Left lobe of liver (tissue), 2 donors: ENCODE measurements at places on chromosomes 7 and 10. TPM values are rescaled to one million over a fixed set of nuclear protein-coding genes. Genes with fewer than 3 reads are reported as not detected.

DNA sequence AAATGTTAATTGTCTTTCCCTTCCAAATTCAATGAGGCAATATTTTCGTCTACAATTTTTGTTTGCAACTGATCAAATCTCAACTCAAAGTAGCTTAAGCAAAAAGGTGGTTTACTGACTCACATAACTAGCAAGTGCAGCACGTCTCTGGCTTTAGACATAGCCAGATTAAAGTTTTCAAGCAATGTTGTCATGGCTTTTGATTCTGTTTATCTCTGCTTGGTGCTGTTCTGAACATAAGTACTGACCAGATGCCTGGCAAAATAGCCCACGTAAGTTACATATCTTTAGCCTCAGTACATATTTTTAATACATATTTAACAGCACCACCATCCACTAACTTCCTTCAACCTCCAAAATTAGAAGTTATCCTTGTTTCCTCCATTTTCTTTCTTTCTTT lies 877.9 kb downstream of the KCNMA1 start:
- no peak for DNase-seq

- no peak for DNase-seq
Measured at GRCh38 chr10:127048630-127049029, 143.4 kb downstream of the DOCK1 start.

- DNase-seq = peak; percentile 4
Measured at GRCh38 chr7:144384555-144385245, 18.8 kb downstream of the NOBOX start.

Gene DYNC1I1
- 0.15 TPM for total RNA-seq
